ENCODE measurements at places on chromosomes 3 and 15.
A peak's percentile ranks its signal among the peaks of the same experiment; 100 is the strongest.

GRCh38 chr15:92833106-92833433 is 67.1 kb upstream of the CHD2 start:
- no peak for DNase-seq

DNA sequence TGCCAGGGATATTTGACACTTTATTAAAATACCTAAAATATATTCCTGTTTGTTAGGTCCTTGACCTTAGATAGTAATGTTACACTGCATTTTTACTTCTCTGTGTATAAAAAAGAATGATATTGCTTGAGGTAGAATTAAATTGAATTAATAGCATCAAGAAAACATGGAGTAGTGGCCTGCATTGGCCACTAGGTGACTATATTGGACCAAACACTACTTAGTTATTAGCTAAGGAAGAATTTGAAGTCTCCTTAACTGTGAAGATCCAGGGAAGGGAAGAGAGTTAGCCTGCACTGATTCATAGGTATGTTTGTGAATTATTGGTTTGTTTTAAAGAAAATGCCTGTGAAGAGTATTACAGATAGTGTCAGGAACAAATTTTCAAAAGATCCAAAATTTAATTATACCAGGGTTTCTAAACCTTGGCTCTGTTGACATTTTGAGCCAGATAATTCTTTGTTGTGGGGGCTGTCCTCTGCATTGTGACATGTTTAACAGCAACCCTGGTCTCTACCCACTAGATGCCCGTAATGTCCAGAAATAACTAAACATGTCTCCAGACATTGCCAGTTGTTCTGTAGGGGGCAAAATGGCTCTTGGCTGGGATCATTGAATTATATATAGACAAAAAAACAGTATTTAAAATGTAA is 103.6 kb upstream of the THSD4 start:
- peak; percentile 82 for DNase-seq

- DNase-seq = peak; percentile 76
Measured at GRCh38 chr15:51172193-51172592, 77.5 kb upstream of the TNFAIP8L3 start.

DNA sequence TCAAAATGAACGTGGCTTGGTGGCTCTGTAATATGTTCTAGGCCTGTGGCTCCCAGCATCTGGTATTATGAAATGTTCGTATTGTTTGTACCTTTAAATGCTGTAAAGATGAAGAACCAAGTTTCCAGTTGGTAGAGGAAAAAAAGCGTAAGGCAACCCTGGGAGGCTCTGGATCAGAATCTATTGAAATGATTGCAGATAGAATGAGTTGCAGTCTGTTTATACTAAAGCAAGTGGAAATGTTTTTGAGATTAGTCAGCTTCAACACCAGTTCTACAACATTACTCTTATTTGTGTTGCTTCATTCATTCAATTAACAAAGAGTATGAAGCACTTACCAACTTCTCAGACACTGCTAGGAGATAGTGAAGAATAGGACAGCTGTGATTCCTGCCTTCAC is 5.3 kb downstream of the ARL6IP5 start:
- DNase-seq = peak; percentile 78

- no peak for DNase-seq
Measured at GRCh38 chr3:184751204-184752040, 39.6 kb upstream of the MAGEF1 start.

DNA sequence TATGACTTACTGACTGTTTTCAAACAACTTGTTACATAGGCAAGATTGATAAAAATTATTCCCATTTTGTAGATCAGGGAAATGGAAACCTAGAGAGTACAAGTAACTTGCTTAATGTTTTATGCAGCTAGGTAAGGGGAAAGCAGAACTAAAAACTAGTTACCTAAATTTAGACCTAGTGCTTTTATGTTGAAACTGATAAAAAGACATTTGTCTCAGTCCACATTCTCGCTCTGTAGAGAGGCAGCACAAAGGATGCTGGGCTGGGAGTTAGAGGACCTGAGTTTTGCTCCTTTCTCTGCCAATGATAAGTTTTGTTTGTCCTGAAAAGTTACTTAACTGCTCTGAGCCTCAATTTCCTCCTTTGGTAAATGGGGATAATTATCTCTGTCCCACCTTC is 17.4 kb downstream of the TIMP4 start:
- DNase-seq = no peak

- DNase-seq = peak; percentile 13
Measured at GRCh38 chr3:145902166-145902565, 258.8 kb downstream of the PLOD2 start.

GRCh38 chr3:21464746-21465145 is 286.3 kb downstream of the ZNF385D start:
- DNase-seq = no peak

- no peak for DNase-seq
Measured at GRCh38 chr3:171222995-171223394, 196.5 kb upstream of the SLC2A2 start.

DNA sequence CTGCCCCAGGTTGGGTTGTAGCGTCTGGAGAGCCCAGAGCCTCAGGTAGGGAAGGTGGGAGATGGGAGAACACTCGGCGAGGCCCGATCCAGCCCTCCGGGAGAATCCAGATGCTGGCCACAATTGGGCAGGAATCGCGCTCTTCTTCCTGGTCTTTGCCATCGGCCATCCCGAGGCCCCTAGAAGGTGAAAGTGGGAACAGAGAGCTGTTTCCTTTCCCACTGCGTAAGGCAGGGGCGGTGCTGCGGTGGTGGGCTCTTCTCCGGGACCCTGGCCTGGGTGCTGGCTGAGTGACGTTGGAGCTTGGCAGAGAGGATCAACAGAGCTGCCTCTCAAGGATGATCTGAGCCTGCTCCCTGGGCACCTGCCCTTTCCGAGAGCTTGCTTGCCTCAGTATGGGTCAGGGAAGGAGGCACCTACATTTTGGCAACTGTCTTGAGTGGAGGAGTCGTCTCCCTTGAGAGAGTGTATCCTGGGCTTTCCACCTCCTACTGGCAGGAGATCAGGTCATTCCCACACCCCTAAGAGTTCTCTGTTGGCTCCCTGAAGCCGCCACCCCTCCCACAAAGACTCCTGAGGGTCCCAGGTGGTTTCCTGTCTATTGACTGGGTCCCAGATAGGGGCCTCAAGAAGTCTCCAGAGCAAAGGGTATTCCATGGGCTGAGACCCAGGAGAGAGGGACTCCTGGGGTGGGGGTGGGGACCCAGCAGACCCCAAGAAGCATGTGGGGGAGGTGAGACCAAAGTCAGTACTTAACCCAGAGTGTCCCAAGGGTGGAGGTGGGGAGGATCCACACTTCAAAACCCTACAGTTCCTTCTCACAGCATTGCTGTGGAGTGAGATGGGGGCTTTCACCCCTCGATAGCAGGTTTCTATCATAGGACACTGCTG is 1.6 kb downstream of the C15orf39 start:
- DNase-seq = peak; percentile 58

GRCh38 chr15:42367041-42367440 is 7.7 kb downstream of the CAPN3 start:
- DNase-seq = no peak

DNA sequence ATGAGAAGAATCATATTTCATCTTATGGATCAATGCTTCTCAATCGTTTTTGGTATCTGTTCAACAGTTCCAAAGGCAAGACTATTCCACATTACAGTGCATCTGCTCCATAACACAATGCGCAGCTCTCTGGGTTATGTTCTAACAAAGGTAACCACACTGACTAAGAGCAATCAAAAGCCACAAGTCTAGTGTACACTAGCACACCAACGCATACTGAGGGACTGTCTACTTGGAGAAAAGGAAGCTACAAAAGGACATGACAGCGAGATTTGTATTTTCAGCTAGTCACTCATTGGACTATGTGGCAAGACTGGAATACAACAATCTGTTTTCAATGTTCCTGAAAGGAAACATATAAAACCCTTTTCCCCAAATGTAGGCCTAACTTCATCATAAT is 35.8 kb downstream of the SETD2 start:
- no peak for DNase-seq

- no peak for DNase-seq
Measured at GRCh38 chr3:144497452-144497851, 525.8 kb downstream of the DIPK2A start.

- DNase-seq = no peak
Measured at GRCh38 chr3:31436830-31437229, 95.9 kb upstream of the STT3B start.

DNA sequence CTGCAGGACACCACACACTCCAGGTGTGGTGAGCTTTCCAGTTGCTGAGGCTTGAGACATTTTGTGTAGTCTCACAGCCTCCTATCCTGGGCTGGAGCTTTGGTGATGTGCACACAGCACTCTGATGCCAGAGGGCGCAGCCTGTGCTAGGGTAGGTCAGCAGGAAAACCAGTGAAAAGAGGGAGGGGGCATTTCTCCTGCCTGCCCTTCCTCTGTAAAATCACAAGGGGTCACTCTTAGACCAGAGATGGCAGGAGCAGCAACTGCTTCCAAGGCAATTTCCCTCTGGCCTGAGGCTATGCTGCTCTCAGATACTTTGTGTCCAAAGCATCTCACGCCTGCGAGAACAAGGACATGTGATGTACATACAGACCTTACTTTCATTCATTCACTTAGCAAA is 16.5 kb upstream of the MUSTN1 start:
- peak; percentile 56 for DNase-seq

- peak; percentile 21 for DNase-seq
Measured at GRCh38 chr3:193974191-193974652, 161.7 kb upstream of the HES1 start.

DNA sequence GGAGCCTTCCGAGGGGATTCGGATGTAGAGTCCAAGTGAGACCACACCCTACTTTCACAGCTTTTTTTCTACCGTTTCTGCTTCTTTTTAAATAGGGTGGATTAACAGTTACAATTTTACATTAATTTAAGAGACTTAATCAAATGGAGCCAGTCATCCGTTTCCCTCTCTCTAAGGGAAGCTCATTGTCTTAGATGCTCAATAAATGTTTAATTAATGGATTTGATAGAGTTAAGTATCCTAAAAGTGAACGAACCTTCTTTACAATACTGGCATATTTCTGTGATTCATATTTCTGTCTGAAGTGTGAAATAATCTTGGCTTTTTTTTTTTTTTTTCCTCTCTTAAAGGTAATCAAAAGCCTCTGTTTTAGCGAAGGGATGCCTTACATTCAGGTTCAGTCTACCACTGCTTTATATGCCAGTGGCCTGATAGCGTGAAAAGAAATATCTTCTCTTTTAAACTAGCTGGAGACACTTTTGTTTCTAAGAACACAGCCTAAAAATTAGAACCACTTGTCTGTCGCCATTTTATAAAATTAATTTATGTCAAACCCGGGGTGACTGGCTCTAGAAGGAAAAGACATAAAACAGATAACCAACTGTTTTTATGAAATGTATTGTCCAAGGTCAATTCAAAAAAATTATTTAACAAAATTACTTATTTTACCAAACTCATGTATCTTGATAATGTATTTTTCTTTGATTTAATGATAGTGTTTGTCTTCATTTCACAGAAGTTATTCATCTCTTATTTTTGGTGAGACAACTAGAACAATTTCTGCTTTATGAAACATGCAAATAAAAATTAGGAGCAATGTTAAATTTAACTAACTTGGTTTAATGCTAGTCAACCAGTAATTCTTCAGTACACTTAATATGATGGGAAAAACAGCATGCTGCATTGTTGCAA is 2.5 kb upstream of the CTNNB1 start:
- no peak for DNase-seq

- DNase-seq = no peak
Measured at GRCh38 chr3:69004138-69004537, 9.3 kb downstream of the EOGT start.

DNA sequence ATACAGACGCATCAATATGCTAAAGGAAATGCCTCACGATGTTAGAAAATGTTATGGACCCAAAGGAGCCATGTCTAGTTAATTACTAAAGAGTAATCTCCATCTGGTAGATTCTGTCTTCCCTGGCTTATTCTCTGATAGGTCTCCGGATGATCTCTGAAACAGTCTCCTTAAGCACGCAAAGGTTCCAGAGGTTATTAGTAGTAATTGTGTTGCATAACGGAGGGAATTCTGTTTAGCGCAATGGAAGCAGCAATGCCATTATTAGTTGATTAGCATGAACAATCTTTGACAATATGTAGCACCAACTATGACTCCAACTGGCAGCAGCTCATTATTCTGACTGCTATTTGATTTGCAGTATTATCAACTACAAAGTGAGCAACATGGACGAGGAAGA is 952.5 kb upstream of the SEMA6D start:
- DNase-seq = no peak

DNA sequence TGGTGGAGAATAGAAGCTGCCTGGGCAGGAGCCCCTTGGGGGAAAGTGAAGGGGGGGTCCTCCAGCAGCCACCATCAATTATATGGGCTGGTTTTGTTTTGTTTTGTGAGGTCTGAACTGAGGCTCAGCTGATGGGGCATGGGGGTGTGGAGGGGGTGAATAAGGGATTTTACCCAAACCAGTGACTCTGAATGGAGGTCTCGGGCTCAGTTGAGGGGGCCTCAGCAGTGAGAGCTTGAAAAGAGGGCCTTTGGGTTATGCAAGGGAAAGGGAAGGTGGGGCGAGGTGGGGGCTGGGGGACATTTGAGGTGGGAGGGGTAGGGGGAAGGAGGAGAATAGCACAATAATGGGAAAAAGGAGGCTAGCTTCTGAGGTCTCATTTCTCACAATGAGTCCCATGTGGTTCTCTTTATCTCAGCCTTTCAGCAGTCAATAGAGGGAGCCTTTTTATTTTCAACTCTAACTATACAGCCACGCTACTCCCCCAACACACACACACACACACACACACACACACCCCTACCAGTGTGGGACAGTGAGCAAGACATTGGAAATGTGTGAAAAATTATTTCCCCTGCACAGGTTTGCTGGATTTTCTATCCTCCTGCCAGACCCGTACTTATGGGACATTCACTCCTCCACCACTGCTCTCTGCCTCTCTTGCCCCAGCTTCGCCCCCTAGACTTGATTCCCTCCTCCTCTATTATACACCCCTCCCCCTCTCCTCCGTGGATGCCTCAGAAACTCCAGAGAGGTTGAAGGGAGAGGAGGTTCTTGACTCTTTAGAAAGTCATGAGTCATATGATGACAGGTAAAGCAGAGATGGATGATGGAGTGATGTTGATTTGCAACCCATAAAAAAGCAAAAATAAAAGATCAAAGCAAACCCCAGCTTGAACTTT is 96.0 kb downstream of the GTPBP8 start:
- no peak for DNase-seq

- DNase-seq = no peak
Measured at GRCh38 chr3:193660698-193661411, 67.8 kb downstream of the OPA1 start.

DNA sequence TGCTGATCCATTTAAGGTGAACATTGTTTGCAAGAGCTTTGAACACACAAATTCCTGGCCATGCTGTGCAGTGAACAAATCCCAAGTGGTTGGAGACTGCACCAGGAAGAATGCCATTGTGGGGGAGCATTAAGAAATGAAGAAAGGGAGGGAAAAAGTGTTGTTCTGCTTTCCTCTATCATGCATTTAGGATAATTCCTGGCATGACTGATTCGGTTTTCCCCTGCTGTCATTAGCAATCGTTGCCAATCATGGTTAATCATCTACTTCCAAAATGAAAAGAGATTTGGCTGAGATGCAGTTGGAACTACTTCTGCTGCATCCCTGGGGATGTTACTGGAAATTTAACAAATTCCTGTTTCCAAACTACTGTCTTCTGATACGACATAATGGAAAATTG is 73.7 kb upstream of the ZPLD1 start:
- DNase-seq = no peak

All from fibroblast of pulmonary artery (primary cell).